ENCODE measurements at places on chromosomes 6 and 20.

- DNase-seq = no peak
Measured at GRCh38 chr20:63735859-63736718, at the start of gene LIME1. Gene LIME1, plus strand, starts transcription at chr20:63736664. Its CDS starts 886 bp downstream, at chr20:63737550.

DNA sequence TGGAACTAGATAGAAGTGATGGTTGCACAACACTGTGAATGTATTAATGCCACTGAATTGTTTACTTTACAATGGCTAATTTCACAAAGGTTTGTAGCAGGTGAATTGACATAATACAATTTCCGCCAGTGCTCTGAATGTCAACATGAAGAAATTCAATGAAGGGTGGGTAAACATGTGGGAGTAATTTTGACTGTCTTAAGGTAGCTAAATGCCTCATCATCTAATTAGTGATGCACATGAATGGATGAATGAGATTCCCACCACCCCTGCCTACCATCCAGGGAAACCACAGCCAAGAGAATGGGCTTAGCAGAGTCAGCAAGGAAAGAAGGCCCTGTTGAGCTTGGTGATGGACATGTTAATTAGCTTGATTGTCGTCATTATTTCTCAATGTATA is 275.3 kb downstream of the ALDH8A1 start:
- no peak for DNase-seq

DNA sequence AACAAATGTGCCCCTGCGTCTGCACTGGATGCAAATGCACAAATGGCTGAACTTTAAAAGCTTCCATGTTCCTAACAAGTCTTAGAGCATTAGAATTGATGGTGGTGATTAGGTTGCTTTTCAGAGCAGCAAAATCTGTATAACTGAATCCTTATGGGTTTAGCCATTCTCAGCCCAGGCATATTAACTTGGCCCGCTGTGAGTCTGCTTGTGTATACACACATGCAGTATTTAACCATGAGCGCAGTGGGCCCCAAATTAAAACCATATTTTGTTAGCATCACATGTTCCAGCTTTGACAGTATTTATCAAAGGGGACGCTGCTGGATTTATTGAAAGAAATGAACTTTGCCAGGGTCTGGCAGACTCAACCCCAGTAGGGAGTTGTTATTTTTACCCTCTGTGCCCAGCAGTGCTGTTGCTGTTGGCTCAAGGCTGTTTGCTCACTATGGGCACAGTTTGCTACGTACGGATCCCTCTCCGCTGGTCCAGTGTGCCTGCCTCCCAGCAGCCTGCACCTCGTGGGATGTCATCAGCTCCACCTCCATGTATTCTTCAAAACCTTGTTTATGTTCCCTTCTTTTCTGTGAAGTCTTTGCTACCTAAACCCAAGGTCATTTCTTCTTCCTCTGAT is 144.7 kb downstream of the QRSL1 start:
- DNase-seq = no peak

GRCh38 chr6:136563386-136564152 is 13.3 kb upstream of the MAP7 start:
- DNase-seq = no peak

DNA sequence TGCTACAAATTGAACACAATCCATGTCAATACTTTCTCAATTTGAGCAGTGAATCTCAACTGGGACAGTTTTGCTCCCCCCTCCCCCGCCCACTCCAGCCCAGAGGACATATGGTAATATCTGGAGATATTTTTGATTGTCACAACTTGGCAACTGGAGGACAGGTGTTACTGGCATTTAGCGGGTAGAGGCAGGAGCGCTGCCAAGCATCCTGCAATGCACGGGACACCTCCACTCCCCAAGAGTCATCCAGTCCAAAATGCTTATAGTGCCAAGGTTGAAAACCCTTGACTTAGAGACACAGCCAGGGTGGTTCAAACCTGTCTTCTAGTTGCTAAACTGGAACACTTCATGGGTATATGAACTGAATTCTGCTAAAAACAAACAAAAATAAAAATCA is 26.9 kb upstream of the LRRC1 start:
- no peak for DNase-seq

DNA sequence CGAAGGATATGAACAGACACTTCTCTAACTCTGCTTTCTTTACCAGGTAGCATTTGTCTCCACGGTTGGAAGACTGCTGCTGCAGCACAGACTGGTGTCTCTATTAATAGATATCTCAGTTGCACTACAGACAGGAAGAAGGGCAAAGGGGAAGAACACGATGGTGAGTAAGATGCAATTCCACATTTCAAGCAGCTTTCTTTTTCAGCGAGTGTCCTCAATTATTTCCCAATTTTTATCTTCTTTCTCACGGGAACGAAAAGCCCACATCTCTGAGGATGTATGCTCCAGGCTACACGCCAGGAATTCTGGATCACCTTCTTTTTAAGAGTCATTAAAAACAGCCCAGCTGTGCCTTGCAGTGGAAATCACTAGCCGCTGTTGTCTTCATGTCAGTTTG is 311.6 kb upstream of the ECI2 start:
- DNase-seq = no peak

GRCh38 chr6:89830170-89830809 is 610 bp downstream of the CASP8AP2 start:
- DNase-seq = peak; percentile 42

- DNase-seq = no peak
Measured at GRCh38 chr6:150004101-150004782, 21.1 kb downstream of the RAET1L start.
